ENCODE measurements at places on chromosomes 7 and 10.
A peak's percentile ranks its signal among the peaks of the same experiment; 100 is the strongest.

GRCh38 chr7:34487391-34488115 is 170.5 kb upstream of the NPSR1 start:
- no peak for DNase-seq

- DNase-seq, result no peak
These were observed 38.9 kb downstream of the DRGX start for GRCh38 chr10:49356944-49357343.

GRCh38 chr10:24944512-24945255 is 7.7 kb downstream of the PRTFDC1 start:
- peak; percentile 69 for DNase-seq

GRCh38 chr7:78662939-78663338 is 790.5 kb downstream of the MAGI2 start:
- no peak for DNase-seq

GRCh38 chr7:74183653-74184450 is 9.7 kb downstream of the EIF4H start:
- DNase-seq, result no peak

DNA sequence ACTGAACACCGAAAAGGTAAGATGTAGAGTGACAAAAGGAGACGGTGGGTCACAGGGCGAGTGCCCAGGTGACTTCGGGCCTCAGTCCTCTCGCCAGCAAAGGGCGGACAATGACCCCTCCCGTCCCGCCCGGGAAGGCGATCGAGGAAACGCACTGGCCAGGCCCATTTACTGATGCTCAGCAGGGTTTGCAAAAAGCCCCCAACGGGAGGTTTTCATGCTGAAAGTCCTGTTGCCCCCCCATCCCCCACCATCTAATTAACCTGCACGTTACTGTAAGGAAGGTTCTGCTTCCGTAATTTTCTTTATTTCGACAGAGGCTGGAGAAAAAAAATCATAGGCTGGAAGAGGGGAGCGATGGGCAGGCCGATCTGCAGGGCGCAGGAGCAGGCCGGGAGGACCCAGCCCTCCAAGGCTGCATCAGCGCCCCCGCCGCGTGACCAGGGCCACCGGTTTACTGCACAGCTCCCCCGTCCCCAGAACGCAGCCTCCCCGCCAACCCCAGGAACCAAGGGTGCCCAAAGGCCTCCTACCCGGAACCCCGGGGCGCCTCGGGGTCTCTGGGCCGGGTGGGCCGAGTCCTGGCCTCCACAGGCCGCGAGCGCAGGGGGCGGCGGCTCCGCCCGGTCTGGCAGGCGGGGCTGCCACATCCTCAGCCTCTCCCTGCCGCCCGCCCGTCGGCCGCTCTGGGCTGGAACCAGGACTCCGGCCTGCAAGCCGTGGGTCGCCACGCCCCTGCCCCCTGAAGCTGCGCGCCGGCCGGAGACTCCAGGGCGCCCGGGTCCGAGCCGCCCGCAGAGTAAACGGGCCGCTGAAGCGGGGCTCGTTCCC is 613 bp downstream of the OAT start:
- DNase-seq, result peak; percentile 23

GRCh38 chr7:132773527-132773956 is 197.3 kb upstream of the PLXNA4 start:
- no peak for DNase-seq

GRCh38 chr10:33122014-33122809 is 164.2 kb upstream of the ITGB1 start:
- peak; percentile 92 for DNase-seq

Data from H4 (cell line).